ENCODE measurements at places on chromosomes 12 and 14. TPM values are rescaled to one million over a fixed set of nuclear protein-coding genes. Genes with fewer than 3 reads are reported as not detected.

DNA sequence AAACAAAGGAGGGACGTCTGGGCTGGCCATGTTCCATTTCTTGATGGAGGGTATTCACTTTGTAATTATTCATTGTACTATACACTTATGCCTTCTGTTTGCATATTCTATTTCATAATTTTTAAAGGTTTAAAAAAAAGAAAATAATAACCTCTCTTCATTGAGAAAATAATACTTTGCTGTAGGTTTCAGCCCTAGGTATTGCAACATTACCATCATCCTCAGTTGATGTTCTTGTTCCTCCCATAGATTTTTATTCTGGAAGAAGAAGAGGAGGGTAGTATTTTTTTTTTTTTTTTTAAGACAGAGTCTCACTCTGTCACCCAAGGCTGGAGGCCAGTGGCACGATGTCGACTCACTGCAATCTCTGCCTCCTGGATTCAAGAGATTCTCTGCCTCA is 54.7 kb downstream of the PHLDA1 start:
- no peaks in the 10 kb centered on the region for H3K27me3 ChIP-seq
- H3K4me3 ChIP-seq: no peak overlapping the region
- H3K36me3 ChIP-seq: no peaks in the 10 kb centered on the region
- H3K4me1 ChIP-seq: peaks cover 22% of the 10 kb centered on the region

- H3K36me3 ChIP-seq: no peaks in the 10 kb centered on the region
- H3K4me1 ChIP-seq: no peaks in the 10 kb centered on the region
- no peaks in the 10 kb centered on the region for H3K27me3 ChIP-seq
- H3K27ac ChIP-seq: no peak overlapping the region
- no peak for DNase-seq
These were observed 6.7 kb downstream of the TESPA1 start for GRCh38 chr12:54977857-54978256.

DNA sequence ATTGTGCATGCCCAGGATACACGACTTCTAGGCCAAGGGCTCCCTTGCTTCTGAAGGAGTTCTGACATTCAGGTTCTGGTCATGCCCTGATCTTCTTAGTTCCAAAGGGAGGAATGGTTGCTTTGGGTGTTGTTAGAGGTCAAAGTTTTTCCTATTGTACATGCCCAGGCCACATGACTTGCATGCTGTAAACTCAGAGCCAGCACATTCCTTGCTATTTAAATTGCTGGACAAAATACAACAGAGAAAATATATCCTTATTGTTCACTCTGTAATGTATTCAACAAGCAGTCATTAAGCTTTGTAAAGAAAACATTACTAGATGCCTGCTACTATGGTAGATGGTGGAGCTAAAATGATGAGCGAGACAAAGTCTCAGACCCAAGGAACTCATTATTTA is 71.2 kb upstream of the COCH start:
- DNase-seq: peak; percentile 62
- H3K4me3 ChIP-seq: no peak overlapping the region
- peaks cover 16% of the 10 kb centered on the region for H3K4me1 ChIP-seq
- H3K27ac ChIP-seq: peak overlapping the region; percentile 28

- no peak overlapping the region for H3K4me3 ChIP-seq
- H3K36me3 ChIP-seq: peaks cover 4% of the 10 kb centered on the region
- no peaks in the 10 kb centered on the region for H3K4me1 ChIP-seq
- DNase-seq: peak; percentile 44
- H3K27me3 ChIP-seq: no peaks in the 10 kb centered on the region
- H3K27ac ChIP-seq: no peak overlapping the region
These were observed 29.1 kb upstream of the SOS2 start for GRCh38 chr14:50260511-50260910.

DNA sequence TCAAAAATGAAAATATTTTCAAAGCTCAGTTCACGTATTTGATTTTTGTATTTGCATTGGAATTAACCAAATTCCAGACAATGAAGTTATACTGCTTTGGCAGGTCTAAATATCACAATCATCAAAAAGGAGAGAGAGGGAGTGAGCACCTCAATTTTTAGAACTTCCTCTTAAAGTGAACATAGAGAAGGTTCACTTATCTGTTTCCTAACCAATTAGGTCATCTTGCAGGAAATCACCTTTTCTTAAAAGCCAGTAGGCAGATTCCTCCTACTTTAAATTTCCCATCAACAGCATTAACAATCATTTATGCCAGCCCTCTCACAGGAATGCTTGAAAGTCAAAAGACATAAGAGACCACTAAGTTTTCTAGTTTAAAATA is 388.7 kb downstream of the ZFP36L1 start:
- DNase-seq: no peak
- no peaks in the 10 kb centered on the region for H3K4me1 ChIP-seq
- no peak overlapping the region for H3K4me3 ChIP-seq
- no peaks in the 10 kb centered on the region for H3K36me3 ChIP-seq
- H3K27ac ChIP-seq: no peak overlapping the region
- no peaks in the 10 kb centered on the region for H3K27me3 ChIP-seq

DNA sequence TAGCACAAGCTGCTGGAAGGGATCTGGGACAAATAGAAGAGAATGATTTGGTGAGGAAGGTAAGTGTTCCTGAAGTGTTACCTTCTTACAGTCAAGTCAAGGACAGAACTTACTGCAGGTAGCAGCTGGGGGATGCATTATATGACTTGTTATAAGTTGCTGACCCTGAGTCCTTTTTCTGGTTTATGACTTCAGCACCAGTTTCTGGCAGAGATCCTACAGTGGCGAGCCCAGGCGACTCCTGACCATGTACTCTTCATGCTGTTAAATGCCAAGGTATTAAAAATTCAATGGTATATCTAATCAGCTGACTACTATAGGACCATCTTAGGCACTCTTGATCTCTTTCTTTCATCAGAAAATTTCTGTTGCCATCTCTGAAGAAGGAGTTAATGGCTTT is 45.1 kb upstream of the ATF1 start:
- no peaks in the 10 kb centered on the region for H3K27me3 ChIP-seq
- DNase-seq: no peak
- no peak overlapping the region for H3K4me3 ChIP-seq
- H3K27ac ChIP-seq: no peak overlapping the region
- peaks cover 52% of the 10 kb centered on the region for H3K36me3 ChIP-seq

The SCAF11 gene
- 26.5 TPM for polyA plus RNA-seq

The RTL1 gene
- not detected for polyA plus RNA-seq

The TMPRSS12 gene
- polyA plus RNA-seq: not detected

The NPFF gene
- polyA plus RNA-seq: not detected
